Activated CD4-positive, alpha-beta T cell treated with anti-CD3 and anti-CD28 coated beads, Interleukin-2, amount 10 ng/mL, durations not matched to agents 7 days and 5 days (primary cell): ENCODE measurements at places on chromosomes 12 and 14. TPM values are rescaled to one million over a fixed set of nuclear protein-coding genes. Genes with fewer than 3 reads are reported as not detected.
A peak's percentile ranks its signal among the peaks of the same experiment; 100 is the strongest.

DNA sequence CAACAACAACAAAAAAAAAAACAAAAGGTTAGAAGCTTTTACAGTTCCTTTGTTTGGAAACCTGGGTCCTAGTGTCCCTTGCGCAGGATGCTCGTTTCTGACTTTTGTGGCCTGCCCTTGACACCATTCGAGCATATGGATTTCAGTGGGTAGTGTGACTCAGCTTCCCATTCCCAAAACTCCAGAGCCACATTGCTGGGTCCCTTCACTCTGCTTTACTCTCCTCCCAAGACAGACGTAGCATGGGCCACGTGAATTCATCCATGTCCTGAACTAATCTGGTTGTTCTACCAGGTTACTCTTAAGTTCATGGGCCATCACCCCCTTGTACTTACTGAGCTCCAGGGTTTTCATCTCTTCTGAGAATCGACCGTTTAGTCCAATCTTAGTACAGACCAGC lies 68.0 kb upstream of the MAX start:
- DNase-seq, result no peak

DNA sequence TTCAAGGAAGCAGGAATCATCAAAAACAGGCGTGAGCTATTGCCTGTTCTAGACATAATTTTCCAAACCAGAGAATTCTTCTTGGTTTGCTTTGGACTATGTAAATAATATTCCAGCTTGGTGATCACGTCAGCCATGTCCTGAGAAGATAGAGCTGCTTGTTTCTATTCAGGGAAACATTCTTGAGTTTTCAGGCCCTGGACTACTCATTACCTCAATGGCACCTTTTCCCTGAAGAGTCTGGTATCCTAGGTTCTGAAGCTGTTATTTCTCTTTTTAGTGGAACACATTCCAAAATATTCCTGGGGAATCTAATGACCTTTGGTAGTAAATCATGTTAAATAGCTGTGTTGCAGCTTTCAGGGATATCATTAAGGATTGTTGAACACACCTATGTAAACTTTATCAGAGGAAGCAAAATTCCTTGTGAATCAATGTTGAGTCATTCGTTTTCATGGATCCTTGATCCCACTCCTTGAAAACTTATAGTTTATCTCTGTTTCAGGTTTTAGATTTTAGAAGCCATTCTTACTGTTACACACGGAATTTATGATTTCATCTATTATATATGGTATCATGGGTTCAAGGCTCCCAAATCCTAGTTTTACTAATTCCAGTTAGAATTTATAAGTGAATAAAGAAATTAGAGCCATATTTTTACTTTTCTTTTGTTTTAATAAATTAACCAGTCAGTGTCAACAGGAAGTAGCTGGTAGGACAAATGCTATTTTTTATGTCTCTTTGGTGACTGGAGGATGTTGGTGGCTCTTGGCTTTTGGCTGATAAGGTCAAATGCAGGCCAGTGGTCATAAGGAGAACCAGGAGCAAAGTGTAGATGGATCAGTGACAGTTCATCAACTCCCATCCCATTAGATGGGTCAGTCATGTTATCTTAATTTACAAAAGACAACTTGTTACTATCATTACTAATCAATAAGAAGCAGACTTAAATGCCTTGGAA lies 380.1 kb downstream of the ZFP36L1 start:
- no peak for DNase-seq

GRCh38 chr12:52224151-52224550 lies 8.9 kb upstream of the KRT7 start:
- DNase-seq, result no peak

DNA sequence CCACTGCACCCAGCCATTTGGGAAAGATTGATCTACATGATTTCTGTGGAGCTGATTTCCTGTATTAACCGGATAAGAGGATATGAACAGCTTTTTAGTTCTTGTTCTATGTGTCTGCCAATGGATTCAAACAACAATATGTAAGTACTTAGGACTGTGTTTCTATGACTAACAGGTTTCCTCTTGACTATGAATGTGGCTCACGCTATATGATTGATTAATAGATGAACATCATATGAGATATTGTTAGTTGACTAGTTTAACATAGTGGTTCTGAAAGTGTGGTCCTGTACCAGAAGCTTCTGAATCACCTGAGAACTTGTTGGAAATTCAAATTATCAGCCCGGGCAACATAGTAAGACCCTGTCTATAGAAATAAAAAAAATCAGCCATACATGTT lies 12.8 kb upstream of the CSRP2 start:
- DNase-seq, result no peak

DNA sequence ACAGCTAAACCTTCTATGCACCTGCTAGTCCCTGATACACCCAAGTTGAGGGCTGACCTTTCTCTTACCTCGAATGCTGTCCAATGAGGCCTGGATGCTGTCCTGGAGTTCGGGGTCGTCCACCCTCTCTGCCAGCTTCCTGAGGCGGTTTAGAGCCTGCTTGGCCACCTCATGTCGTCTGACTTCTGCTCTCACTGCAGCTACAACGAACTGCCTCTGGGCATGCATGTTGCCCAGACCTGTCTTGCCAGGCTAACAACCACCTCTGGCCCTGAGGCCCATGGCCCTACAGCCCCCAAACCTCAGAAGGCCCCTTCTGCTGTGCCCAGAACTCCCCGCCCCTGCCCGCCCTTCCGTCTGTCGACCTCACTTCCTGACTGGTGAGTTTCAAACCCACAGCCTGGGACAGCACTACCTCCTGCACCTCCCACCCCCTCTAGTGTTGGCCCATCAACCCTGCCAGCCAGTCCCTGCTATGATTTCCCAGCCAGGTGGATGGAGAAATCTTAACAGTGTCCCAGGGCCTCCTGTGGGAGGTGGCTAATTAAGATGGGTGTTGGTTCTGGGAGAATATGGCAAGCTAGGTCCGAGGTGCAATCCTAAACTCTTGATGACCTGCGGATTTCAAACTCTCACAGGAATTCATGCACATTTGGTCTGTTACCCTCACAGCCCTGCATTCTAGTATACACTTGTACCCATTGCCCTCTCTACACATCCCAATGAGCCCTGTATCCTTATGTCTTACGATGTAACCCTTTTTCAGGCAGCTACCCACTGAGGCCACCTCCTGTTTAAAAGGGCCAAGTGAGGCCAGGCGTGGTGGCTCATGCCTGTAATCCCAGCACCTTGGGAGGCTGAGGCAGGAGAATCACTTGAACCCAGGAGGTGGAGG lies 2.7 kb upstream of the TSPAN31 start:
- peak; percentile 90 for DNase-seq

- no peak for DNase-seq
These were observed 9.6 kb downstream of the ITPR2 start for GRCh38 chr12:26823390-26823789.

DNA sequence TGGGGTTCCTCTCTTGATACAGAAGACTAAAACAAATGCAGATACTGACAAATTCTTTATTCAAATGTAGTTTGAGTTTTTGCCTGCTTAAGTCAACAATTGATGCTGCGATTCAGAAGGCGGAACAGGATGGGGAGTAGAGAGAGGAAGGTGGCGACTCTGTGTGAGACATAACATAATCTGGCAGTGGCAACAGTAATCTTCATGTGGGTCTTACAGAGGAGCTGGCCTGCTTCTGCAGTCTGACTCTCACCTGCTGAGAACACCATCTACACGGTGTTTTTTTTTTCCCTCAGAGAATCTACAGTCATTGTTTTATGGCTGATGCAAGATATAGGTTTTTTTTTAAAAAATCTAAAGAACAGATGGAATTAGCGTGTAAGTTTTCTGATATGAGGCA lies 10.1 kb downstream of the CCDC92 start:
- DNase-seq, result no peak

GPR132 gene
- total RNA-seq, result 44.2 TPM

DNA sequence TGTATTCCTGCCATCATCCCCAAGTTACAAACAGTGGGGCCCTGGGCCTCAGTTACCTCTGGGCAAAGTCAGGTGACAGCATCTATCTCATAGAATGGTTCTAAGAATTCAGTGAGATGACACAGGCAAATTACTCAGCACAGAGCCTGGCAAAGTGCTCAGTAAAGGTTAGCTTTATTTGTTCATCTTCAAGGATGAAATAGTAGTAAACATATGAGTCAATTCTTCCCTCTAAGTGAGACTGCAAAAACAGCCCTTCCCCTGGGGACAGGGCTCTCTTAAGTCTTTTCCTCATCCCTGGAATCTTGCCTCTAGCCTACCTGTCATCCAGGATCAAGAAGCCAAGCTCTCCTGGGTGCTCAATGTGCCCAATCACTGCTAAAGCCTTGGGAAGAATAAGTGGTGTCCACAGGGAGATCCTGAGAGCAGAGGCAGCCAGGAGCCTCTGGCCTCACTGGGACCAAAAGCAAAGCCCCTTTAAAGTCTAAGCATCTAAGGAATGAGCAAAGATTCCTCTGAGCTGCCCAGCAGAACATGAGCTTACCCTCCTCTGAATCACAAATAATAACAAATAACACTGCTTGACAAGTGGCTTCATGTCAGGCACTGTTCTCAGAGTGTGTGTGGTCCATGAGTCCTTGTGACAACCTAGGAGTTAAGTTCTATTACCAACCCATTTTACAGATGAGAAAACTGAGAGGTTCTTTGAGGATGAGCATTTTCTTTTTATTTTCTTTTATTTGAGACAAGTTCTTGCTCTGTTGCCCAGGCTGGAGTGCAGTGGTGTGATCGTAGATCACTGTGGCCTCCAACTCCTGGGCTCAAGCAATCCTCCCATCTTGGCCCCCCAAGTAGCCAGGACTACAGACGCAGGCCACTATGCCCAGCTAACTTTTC lies 12.1 kb downstream of the NUAK1 start:
- no peak for DNase-seq

DNA sequence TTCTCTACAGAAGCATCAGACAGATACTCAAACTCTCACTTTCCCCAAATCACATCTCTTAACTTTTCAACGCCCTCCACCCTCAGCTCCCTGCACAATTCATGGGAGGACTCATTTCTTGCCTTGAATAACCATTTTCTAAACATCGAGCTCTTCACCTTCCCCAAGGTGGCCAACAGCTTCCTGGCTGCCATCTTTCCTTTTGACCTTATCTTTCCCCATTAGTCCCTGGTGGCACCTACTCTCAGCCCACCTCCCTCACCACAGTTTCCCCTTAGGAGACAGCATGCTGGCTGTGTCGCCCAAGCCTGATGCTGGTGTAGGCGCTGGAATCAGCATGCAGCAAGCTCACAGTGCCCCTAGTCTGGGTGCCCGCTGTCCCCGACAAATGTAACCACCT lies 8.4 kb upstream of the OAS1 start:
- no peak for DNase-seq

DNA sequence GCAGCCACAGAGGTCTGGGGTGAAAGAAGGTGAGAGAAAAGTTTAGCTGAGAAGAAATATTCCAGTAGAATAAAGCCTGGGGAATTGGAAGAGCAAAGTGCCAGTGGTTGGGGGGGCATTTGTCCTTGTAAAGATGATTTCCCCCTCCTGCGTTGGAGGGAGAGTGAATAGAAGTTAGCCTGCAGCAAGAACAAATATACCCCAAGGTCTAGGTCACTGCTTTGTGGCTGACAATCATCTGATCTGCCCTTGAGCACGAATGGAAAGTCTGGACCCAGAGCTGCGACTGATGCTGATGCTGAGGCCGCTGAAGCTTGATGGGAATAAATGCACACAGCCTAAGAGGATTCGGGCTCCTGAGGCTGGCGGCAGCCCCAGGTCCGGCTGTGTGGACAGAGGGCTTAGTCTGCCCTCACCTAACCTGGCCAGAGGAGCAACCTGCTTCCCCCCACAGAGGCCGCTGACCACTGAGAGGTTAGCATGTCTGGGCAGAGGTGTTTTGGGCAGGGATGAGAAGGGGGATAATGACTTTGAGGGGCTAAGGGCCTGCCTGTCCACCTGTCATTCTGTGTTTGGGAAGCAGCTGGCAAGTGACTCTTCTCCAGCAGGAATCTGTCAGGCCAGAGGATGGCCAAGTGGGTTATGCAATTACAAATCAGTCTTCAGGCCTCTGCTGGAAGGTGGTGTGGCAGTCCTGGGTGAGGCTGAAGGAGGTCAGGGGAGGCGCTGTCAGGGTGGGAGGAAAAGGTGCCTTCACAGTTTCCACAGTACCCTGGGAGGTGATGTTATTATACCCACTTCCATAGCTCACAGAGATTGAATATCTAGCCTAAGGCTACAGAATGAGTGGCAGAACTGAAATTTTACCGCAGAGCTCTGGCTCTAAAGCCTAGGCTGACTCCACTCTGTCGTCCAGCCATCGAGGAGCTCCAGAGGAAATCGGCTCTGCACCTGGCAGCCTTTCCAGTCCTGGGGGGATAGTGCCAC lies 11.7 kb downstream of the TUBA1C start:
- no peak for DNase-seq

- no peak for DNase-seq
These were observed 114.6 kb upstream of the KRAS start for GRCh38 chr12:25365340-25365730.

GRCh38 chr12:6772331-6772695 lies at the start of gene LAG3:
LAG3 (plus strand) TSS chr12:6772520; CDS start chr12:6772853, 333 bp downstream.
- peak; percentile 50 for DNase-seq
